ENCODE measurements at places on chromosomes 12 and 14. TPM values are rescaled to one million over a fixed set of nuclear protein-coding genes. Genes with fewer than 3 reads are reported as not detected.

GRCh38 chr12:131211340-131211938, 257.7 kb downstream of the ADGRD1 start:
- no peak for DNase-seq

- no peak for DNase-seq
Observed at GRCh38 chr12:67637718-67638117, 10.8 kb upstream of the DYRK2 start.

LPAR5 gene
- not detected for total RNA-seq

VRTN gene
- not detected for total RNA-seq

DNA sequence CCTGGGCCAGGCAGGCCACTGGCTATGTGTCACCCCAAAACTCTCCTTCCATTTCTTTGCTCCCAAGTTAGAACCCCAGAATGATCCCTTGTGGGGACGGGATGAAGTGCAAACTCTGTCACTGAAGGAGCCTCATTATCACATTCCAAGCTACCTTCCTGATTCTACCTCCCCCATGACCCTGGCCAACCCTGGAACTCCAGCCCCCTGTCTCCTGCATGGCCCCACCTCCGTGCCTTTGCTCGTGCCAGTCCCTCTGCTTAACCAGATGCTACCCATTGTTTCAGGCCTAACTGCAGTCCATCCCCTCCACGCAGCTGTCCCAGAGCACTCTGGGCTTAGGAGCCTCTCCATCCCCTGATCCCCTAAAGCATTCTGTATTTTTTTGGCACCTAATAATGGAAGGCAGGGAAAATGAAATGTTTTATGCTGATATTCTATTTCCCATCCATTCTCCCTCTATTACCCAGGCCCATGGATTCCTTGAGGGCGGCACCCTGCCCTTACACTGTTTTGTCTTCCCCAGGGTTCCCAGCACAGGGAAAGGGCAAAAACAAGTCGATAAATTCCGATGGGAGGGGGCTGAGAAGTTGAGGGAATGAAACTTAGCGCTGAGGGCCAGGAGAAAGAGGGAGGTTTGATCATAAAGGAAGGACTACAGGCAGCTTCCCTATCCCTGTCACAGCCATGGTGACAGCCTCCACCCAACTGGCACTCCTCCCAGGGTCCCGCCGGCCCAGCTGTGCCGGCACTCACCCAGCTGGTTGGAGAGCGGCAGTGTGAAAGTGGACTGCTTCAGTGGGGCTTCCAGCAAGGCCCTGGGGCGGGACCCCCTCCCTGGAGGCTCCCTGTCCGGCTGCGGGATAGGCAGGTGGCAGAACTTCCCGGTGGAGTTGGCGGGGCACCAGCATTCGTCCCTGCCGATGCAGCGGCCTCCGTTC, 58.1 kb downstream of the ISCA2 start:
- DNase-seq, result no peak

OR6C2 gene
- total RNA-seq, result not detected

CCDC175 gene
- total RNA-seq, result not detected

KSR2 gene
- total RNA-seq, result 0.22 TPM

HCAR1 gene
- total RNA-seq, result under 0.01 TPM
